ENCODE measurements at places on chromosomes 6 and 20.

DNA sequence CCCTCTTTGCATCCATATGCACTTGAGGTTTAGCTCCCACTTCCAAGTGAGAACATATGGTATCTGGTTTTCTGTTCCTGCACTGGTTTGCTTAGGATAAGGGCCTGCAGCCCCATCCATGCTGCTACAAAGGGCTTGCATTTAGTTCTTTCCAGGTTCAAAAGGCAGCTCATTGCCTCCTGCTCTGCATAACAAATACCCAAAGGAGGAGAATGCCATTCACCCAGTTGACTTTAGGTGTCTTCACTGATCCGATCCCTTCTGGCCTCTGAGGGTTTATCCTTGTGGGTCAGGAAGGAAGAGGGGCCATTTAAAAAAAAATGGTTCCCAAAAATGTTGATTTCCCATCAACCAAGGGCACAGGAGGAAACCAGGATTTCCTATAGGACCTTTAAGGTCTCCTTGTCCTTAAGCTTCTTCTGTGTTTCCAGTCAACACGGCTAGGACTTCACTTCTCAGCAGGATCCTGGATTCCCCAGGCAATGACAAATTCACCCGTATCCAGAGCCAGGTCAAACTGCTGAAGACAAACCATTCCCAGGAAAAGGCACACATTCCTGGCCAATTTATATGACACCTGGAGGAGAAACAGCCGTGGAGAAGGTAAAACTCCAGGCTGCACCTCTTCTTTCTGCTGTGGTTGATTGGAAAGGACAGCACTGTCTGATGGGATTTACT, 447.7 kb upstream of the CDH4 start:
- no peak for DNase-seq

DNA sequence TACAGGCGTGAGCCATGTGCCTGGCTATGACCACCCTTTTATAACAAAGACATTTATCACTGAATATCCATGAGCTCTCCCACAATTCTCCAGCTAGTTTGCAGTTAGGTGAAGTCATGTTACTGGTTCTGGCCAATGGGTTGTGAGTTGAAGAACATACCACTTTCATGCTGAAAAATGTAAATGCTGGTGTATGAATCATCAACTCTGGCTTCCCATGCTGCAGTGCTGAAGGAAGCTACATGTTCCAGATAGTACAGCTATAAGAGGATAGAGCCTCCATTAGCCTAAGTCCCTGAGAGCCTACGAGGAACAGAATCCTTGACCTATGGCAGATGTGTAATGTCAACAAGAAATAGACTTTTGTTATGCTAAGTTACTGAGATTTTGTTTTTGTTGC, 180.4 kb downstream of the BTBD9 start:
- no peak for DNase-seq

GRCh38 chr20:1334761-1335160, 5.8 kb upstream of the SDCBP2 start:
- DNase-seq: no peak

DNA sequence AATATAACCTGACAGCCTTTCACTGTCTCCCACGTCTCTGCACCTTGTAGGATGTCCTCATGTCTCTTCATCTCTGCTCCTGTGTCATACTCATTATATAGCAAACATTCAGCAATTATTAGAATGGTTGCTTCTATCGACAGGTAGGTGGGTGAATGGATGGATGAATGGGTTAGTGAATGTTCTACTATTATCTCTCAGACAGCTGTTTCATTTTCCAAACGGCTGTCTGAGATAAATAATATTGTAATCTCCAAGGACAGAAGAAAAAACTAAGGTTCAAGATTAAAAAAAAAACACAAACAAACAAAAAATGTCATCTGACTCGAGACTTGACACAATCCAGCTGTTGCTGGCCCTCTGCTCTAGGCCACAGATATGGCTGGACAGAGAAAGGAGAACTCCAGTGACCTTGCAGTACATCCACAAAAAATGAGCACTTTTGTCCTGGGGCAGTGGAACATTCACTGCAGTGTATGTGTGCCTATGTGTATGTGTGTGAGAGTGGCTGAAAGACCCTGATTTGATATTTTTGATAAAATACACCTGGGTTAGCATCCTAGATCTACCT, 2.1 kb downstream of the HNF4A start:
- DNase-seq: no peak

GRCh38 chr20:24584538-24585356, 115.3 kb downstream of the SYNDIG1 start:
- no peak for DNase-seq

- no peak for DNase-seq
Observed at GRCh38 chr6:78390066-78390465, 477.3 kb upstream of the IRAK1BP1 start.

DNA sequence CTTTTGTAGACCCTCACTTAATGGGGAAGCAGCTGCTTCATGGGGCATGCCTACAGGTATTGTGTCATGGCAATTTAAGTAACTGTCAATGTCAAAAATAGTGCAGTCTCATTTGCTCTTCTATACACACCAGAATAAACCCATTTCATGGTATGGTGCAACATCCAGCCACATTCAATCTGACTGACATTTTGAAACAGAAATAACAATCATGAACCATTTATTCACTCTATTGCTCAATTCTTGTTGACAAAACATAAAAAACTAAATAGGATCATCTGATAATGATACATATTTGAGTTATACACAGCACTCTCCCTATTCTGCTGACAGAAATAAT, 122.9 kb downstream of the MAP7 start:
- no peak for DNase-seq

GRCh38 chr6:106626485-106626884, 2.8 kb downstream of the RTN4IP1 start:
- no peak for DNase-seq

GRCh38 chr6:136226674-136227377, 23.3 kb downstream of the MTFR2 start:
- no peak for DNase-seq

DNA sequence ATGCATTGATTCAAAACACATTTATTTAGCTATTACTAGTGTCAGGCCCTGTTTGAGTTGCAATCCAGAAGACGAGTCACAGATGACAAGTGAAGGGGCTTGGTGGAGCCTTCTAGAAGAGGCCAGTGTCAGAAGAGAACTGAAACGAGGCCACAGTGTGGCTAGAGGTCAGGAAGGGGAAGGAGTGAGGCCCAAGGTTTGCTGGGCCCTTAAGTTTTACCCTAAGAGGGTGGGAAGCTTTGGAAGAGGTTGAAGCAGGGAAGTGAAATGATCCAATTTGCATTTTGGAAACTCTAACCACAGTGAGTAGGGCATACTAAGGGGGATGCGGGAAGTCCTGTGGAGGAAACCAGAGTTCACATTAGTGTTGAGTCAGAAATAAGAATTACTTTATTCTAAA, 25.0 kb downstream of the TTK start:
- DNase-seq: no peak

DNA sequence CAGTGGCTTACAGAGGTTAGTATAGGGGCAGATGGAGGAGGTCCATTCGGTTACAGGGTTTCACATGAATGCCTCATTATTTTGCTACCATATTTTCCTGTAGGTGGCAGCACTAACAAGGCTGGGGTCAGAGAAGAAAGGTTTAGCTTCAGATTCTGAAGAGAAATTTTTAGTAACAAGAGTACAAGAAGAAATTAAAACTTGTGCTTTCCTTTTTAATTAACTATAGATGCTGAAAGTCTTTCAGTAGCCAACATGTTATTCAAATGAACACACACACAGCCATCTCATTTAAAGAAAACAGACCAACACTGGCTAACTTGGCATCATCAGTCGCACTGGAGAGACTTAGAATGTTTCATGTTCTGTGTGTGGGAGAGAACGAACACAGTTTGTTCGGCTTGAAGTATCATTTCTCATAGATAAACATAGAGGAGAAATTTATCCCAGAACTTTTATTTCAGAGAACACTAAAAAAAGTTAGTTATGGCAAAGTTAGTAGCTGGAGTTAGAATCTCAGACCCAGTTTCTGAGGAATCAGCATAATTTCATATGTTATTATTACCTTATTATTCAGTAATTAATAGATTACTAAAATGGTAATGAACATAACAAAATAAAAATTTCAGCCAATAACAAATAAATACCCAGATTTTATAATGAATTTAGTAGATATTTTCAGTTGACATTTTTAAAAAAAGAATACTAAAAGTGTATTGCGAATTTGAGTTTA, 314.0 kb upstream of the RSPO3 start:
- no peak for DNase-seq

DNA sequence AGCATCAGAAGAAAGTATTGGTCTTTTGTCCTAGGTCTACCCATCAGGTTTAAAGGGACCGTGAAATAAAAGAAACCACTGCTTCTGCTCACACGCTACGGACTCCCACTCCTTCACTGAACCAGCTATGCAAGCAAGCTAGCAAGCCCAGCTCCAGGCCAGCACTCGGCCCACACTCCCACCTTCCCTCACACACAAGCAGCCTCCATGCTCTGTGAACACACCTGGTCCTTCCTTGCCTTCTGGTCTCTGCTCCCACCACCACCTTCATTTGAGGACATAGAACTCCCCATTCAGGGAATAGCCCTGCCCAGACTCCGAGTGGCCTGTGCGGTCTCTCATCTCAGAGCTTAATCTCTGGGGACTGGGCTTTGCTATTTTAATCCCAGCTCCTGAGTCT, 436.4 kb upstream of the CDH4 start:
- no peak for DNase-seq

GRCh38 chr6:135531954-135532490, 34.5 kb upstream of the AHI1 start:
- no peak for DNase-seq

DNA sequence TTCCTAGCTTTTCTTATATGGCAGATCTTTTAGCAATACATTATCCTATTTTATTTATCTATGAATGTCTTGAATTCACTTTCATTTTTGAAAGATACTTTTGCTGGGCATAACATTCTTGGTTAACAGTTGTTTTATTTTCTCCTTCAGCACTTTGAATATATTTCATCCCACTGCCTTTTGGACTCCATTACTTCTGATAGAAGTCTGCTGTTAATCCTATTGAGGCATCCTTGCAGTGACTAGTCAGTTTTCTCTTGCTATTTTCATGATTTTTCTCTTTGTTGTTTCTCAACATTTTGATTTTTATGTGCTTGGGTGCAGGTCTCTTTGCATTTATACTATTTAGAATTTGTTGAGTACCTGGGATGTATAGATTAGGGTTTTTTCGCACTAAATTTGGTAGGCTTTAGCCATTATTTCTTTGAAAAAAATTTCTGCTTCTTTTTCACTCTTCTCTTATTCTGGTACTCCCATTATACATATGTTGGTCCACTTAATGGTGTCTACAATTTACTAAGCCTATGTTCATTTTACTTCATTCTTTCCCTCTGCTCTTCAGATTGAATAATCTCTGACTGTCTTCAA, 53.2 kb downstream of the PHACTR3 start:
- DNase-seq: no peak

GRCh38 chr6:34145161-34146020, 496 bp downstream of the GRM4 start:
- peak; percentile 26 for DNase-seq

DNA sequence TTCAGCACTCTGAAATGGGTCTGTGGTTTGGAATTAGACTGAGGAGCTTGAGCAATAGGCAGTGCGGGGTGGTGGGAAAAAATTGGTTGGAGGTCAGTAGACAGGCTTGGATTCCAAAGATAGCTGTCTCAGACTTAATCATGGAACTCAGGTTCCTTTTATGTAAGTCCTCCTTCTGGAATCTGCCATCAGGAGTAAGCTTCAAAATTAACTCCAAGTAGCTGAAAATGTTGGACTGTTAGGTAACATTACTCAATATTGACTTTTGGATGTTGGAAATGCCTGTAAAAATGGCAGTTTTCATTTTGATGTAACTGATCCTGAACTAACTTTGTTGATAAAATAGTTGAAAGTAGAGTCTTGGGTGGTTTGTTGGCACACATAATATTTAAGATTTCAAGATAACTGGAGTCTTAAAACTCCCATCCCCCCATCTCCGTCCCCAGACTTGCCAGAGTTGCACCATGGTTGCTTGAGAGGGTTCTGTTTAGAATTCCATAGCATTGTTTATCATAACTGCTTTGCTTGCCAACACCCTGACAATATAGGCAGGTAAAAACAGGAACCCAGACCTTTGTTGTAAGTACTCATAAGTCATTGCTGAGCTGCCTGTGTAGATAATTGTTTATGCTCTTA, 83.0 kb downstream of the PHF20 start:
- DNase-seq: no peak

DNA sequence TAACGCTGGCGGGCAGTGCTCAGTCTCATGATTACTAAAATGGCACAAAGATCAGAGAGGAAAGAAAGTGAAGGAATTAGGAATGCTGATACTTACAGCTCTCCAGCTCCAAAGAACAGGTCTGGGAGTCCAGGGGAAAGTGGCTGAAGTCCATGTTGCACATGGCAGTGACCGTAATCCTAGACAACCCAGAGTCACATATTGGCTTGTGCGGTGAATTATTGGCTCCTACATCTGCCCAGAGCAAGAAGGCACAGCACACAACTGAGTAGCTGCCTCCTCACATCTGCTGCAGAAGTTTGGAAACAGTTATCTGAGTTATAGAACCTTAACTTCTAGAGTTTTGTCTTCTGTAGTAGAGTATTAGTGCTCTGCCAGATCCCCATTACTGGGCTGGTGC, 47.2 kb downstream of the GABRR2 start:
- no peak for DNase-seq

GRCh38 chr6:31765910-31766794, 3.7 kb downstream of the SAPCD1 start:
- DNase-seq: no peak

DNA sequence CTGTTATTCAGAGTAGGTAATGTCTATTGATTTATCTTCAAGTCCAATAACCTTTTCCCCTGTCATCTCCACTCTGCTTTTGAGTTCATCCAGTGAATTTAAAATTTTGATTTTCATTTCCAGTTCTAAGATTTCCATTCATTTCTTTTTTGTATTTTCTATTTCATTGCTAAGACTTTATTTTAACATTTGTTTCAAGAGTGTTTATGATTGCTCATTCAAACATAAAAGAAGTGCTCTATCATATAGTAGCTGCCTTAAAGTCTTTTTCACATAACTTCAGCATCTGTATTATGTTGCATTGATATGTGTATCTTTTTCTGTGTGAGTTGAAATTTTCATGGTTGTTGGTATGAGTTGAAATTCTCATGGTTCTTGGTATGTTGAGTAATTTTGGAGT, 341.6 kb downstream of the SOX4 start:
- DNase-seq: no peak

GRCh38 chr6:154127657-154128056, 88.6 kb downstream of the OPRM1 start:
- DNase-seq: no peak

Data from activated CD4-positive, alpha-beta T cell treated with anti-CD3 and anti-CD28 coated beads for 4 hours (primary cell).